ENCODE measurements at places on chromosomes 4 and X.

DNA sequence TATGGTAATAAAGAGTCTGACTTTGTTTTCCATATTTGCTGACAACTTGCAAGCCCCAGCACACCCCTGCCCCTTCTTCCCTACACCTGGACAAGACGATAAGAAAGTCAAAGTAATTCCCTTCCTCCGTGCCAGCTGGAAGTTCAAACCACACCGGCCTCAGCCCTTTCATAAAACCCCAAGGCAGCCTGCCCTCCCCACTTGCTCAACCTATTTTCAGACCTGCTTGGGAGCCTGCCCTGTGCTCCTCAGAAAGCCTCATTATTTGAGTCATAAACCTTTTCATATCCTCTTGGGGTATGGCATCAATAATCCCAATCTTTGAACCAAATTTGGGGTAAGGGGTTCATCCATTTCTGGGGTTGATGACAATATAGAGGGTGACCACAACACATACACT lies 29.5 kb downstream of the NIPAL1 start:
- DNase-seq: no peak

DNA sequence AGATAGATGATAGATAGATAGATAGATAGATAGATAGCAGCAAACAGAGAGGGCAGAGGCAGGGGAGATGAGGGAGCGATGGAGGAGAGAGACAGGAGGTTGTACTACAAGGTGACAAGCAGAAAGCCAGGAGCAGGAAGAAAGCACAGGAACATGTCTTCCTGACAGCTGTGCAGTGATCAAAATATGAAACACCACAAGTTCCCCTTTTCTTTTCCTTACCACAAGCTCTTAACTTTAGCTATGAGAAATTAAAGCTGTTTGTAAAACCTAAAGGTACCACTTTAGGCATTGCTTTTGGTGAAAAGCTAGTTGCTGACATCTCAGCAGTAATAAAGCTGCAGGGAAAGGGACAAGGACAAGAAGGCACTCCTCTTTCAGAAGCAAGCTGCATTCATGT lies 9.1 kb upstream of the MAGED4B start:
- no peak for DNase-seq

DNA sequence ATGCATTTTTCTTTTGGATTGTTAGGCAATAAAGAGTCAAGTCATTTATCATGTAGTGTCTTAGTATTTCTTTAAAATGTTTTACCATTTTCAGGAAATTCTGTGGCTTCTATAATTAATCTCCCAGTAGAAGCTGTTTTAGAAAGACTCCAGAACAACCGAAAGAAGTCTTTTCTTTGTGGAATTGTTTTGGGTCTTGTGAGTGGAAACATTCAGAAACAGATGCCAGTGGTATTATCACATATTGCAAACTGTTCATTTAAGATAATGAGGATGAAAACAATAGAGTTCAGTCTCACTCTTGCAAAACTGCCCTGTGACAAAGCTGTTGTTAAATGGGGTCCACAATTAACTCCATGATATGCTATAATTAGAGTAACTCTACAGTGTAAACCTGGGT lies 211.2 kb upstream of the KIT start:
- DNase-seq: no peak

DNA sequence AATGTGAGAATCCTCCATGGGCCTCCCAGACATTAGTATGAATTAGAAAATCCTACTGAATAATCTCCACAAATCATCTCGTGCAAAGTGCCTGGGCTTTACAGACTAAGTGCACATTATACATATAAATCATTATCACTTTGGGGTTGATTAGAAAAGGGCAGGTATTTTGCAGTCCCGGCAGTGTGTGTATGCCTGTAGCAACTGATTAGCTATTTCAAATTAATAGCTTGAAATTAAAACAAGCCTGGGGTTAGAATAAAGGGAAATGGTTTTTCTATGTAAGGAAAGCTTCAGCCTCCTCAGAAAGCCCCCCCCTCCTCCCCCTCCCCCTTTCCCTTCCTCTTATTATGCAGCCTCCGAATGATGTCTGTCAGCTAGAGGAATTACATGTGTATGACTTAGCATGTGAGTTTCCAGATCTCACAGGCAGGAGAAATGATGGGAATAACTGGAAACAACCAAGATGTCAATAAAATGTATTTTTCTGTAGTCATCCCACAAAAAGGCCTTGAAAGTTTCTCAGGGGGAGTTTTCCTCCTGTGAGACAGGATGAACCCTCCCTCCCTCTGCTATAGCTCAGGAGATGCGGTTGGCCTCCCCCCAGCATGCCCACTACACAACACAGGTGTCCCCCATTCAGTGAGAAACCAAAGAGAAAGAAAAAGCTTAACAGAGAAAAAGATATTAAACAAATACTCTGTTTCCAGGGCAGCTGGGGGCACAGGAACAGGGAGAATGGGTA lies 41.2 kb upstream of the RASGEF1B start:
- no peak for DNase-seq

DNA sequence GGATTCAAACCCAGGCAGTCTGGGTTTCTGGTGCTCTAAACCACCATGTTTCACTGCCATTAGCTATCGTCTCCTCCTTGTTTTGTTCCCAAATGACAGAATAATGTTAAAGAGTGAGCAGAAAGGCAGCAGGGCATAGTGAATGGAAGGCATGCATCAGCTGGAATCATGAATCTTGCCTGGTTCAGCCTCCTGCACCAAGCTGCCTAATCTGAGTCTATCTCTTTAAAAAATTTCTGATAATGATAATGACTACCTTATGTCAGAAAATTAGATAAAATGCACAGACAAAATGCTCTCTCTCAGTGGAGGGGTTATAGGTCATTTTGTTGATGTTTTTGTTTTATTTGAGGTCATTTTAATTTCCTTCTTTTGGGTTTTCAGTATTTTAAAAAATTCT lies 187.4 kb downstream of the RASL11B start:
- no peak for DNase-seq

DNA sequence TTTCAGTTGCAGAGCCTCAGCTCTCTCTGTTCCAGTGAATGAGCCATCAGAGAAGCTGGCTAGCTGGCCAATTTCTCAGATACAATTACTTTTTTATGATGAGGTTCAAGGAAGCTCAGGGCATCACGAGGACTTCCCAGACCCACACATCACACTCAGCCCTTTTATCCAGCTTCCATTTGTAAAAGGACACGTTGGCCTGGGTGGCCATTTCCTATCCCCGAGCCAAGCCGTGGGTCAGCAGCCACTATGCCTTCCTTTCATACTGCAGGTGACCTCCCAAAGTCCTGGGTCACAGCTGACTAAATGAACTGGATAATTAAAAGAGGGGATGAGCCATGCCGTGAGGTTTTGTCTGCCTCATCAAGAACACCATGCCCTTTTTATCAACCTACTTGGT lies 236.9 kb upstream of the PPARGC1A start:
- DNase-seq: no peak

- no peak for DNase-seq
Measured at GRCh38 chrX:151776936-151777335, 42.4 kb downstream of the CNGA2 start.

DNA sequence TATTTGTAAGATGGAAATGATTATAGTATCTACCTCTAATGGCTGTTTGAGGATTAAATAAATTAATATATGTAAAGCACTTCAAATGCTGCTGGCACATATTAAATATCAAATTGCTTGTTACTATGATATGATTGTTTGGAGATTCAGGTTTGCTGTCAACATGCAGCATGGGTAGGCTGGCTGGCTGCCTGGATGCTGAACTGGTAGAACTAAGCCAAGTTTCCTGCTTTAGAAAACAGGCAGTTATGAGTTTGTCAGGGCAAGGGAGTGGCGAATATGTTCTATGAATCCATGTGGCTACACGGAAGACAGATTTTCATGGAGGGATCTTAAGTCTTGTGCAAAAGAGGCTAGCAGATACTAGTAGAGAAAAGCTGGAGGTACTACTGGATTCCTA lies 239.6 kb downstream of the GBA3 start:
- no peak for DNase-seq

DNA sequence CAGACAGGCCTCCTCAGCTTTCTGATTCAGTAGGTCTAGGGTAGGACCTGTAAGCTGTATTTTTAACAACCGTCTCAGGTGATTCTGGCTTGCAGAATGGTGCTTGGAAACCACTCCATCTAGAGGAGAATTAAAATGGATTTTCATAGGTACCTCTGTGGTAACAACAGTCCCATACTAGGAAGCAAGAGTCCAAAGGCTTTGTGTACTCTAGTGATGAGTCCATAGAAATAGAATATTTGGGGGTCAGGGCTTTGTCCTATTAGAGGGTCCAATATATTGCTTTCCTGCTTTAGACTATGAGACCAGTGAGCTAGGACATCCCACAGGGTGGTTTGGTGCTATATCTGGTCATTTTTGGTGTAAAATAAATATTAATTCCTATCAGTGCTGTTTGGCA lies 242.0 kb downstream of the SCFD2 start:
- DNase-seq: no peak

GRCh38 chr4:188611143-188611542 lies 471.9 kb downstream of the TRIML1 start:
- DNase-seq: no peak

- no peak for DNase-seq
Measured at GRCh38 chrX:17167915-17168314, 207.1 kb upstream of the NHS start.

- DNase-seq: no peak
Measured at GRCh38 chr4:148215202-148215601, 227.0 kb downstream of the NR3C2 start.

GRCh38 chrX:17086317-17086716 lies 139.9 kb downstream of the REPS2 start:
- no peak for DNase-seq

Data from hepatic stellate cell (primary cell).